ENCODE measurements at places on chromosomes 4 and X. TPM values are rescaled to one million over a fixed set of nuclear protein-coding genes. Genes with fewer than 3 reads are reported as not detected.

RHOXF2B gene
- total RNA-seq, result not detected

GLRA3 gene
- not detected for total RNA-seq

ATOH1 gene
- not detected for total RNA-seq

SGCB gene
- total RNA-seq, result 0.68 TPM

CLNK gene
- 1.1 TPM for total RNA-seq

PNMA5 gene
- total RNA-seq, result not detected
